ENCODE measurements at places on chromosomes 11 and 22.

DNA sequence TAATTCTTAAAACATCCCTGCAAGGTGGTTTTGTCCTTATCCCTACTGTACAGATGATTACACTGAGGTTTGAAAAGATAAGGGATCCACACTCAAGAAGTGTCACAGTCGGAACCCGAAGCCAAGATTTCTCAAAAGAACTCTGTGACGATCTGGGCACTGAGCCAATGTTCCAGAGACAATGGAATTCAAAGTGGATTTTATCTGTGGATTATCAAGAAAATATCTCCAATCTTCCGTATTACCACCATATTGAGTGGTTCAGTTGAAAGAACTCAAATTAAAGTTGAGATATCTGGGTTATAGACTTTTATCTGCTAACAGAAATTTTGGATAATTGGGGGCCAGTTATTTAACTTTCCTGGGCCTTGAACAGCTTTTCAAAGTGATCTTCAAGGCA is 100.0 kb upstream of the GRAMD1B start:
- no peak for DNase-seq

DNA sequence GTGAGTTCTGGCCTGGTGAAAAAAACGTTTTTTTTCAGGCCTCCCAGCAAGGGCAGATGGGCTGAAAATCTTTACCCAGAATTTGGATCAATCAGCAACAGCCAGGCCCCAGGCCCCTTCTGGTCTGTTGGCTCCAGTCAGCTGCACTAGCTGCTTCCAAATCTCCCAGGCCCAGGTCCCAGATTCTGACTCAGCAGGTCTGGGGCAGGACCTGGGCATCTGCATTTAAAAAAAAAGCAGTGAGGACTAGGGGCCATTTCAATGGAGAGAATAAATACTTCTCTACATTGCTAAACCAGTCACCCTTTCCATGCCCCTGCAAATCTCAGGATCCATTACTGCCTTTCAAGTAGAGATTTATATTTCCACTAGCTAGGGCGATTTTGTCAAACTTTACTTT is 4.3 kb downstream of the SLC15A3 start:
- DNase-seq: no peak

- DNase-seq: no peak
Measured at GRCh38 chr11:72309641-72310040, 65.7 kb upstream of the PHOX2A start.

GRCh38 chr11:121800731-121801393 is 315.2 kb downstream of the BLID start:
- DNase-seq: peak; percentile 63

GRCh38 chr11:94762208-94762607 is 5.9 kb upstream of the AMOTL1 start:
- DNase-seq: no peak

GRCh38 chr11:95330302-95330701 is 99.3 kb upstream of the SESN3 start:
- DNase-seq: no peak

GRCh38 chr22:33209930-33210784 is 152.0 kb upstream of the SYN3 start:
- no peak for DNase-seq

DNA sequence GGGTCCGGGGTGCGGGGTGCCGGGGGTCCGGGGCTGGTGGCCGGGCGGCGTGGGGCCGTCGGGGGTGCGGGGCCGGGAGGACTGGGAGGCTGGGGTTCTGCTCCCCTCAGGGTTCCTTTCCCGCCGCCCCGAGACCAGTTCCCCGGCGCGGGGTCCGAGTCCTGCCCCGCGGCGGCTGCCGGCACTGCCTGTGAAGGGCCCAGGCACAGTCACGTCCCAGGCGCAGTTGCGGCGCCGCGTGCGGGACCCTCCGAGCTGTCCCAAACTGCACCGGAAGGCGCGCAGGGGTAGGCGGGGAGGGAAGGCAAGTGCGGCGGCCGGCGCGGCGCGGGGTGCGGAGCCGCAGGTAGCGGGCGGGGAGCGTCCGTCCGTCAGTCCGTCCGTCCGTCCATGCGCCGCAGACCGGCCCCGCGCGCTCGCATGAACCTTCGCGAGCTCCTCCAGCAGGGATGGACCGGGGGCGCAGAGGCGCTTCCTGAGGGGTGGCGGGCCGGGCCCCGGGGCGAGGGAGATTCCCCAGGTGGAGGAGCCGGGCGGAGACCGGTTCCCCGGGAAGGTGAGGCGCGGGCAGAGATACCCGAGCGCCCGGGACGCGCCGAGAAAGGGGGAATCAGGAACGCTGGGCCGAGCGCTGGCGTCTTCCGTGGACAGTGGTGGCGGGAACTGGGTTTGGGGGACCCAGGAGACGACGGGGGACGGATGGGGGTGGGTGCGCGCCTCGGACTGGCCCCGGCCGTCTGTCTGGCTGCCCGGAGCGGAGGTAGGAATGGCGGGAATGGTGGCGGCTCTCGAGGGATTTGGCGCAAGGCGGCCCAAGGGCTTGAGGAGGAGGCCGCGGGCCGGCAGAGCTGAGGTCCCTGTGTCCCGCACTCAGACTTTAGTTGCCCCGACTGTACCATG is 3.1 kb upstream of the ADORA2A start:
- no peak for DNase-seq

DNA sequence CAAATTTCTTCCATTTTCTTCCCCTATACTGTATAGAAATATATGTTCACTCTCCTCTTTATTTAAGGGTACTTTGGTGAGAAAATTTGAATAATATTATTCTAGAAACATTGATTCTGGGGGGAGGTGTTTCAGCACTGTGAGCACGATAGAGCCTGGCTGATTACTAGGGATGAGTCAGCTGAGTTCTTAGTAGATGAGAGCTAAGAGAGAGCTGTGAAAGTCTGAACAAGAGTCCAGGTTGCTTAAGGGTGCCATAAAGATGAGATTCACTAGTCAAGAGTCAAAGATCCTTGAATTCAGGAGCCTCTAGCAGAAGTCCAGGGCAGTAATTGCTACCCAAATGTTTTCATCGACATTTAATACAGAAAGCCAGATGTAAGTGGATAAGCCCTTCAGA is 756.6 kb upstream of the API5 start:
- no peak for DNase-seq

DNA sequence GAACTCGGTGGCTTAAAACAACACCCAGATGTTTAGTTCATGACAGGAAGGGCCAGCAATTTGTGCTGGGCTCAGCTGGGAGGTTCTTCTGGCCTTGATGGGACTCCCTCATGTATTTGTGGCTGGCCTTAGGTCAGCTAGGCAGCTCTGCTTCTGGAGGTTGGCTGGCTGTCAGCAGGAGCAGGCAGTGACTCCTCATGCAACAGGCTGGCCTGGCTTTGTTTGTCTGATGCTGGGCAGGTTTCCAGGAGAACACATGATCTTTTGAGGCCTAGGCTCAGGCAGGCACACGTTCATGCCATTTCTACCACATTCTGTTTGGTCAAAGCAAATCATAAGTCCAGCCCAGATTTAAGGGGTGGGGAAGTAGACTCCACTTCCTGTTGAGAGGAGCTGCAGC is 571.2 kb downstream of the TBC1D22A start:
- no peak for DNase-seq

GRCh38 chr11:100294748-100295147 is 392.3 kb upstream of the ARHGAP42 start:
- DNase-seq: no peak

- DNase-seq: no peak
Measured at GRCh38 chr11:76974179-76974891, 59.9 kb upstream of the B3GNT6 start.

- peak; percentile 88 for DNase-seq
Measured at GRCh38 chr11:119709638-119710346, 19.2 kb downstream of the NECTIN1 start.

DNA sequence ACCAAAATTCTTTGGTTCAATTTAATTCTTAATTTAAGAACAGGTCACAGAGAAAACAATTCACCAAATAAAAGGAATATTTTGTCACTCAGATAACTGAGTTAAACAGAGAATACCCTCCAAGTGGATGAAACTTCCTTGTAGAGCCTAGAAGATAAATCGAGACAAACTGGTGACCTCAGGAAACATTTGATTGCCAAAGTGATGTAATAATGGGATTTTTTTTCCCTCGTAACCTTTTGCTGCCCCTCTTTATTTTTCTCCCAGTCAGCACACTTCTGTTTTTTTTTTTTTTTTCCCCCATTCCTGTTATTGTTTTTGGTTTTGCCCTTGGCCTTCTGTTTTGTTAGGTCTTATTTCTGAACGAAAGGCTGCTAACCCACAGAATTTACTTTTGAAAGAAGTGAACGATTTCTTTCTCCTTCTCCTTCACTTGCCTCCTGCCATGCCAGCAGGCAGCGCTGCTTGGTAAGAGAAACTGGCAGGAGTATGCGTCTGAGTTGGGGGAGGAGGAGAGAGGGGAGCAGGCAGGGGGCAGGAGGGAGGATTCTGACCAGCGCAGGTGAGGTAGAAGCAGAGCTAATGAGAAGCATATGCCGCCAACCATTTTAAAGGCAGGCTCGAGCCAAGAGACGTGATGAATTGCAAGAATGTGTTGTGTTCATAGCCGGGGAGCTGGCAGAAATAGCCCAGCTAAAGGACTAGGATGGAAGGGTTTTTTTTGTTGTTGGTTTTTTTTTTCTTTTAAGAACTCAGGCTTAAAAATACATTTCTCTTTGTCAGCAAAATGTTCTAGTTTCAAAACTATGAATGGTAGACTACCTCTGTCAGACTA is 121.9 kb upstream of the MTMR2 start:
- no peak for DNase-seq

GRCh38 chr11:61682093-61682732 is 2.0 kb downstream of the DAGLA start:
- DNase-seq: no peak

GRCh38 chr22:34102633-34103032 is 182.4 kb upstream of the LARGE1 start:
- peak; percentile 23 for DNase-seq

DNA sequence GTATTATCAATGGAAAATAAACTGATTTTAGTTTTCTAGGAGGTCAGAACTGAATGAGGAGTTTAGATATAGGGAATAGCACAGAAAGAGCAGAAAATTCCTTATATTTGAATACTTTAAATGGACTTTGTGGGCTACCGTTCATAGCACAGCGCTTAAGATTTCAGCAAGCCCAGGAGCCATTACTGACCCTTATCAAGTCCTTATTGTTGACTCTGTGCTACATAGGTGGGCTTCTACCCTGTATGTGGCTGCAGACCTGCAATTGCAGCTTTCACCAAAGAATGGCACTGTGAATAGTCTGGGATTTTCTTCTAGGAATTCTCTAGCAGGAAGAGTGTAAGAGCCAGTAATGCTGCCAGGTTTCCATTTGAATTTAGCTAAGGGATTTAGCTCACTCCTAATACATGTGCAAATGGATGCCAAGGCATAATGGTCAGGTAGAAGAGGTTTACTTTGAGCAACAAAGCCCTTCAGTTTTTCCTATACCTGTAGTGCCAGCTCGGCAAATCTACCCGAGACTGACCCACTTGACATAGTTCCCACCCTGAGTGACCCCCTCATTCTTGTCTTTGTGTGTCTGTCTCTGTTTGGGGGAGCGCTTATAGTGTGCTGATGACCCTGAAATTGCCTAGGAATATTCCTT is 42.5 kb upstream of the DLAT start:
- DNase-seq: no peak

DNA sequence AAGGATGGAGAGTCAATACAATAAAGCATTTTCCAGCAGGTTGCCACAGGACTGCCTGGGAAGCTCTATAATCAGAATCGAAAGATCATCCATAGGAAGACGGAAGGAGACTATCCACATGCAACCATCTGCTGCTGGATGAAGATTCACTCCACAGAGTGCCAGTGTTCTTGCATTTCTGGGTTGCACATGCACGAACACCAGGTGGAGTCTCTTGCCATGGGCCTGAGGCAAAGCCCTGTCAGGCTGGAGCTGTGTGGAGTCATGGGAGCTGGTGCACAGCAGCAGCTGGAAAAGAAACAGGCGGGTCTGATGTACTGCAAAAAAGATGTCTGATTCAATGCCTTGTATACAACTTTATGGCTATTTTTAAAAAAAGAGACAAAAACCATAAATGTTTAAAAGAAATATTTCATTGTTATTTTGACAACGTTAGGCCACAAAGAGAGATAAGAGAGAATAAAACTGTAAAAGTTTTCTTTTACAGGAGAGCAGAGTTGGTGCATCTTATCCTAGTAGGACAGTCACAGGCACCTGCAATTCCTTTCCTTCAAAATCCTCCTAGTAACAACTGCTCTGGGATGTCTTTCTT is 12.9 kb upstream of the FAT3 start:
- DNase-seq: no peak

DNA sequence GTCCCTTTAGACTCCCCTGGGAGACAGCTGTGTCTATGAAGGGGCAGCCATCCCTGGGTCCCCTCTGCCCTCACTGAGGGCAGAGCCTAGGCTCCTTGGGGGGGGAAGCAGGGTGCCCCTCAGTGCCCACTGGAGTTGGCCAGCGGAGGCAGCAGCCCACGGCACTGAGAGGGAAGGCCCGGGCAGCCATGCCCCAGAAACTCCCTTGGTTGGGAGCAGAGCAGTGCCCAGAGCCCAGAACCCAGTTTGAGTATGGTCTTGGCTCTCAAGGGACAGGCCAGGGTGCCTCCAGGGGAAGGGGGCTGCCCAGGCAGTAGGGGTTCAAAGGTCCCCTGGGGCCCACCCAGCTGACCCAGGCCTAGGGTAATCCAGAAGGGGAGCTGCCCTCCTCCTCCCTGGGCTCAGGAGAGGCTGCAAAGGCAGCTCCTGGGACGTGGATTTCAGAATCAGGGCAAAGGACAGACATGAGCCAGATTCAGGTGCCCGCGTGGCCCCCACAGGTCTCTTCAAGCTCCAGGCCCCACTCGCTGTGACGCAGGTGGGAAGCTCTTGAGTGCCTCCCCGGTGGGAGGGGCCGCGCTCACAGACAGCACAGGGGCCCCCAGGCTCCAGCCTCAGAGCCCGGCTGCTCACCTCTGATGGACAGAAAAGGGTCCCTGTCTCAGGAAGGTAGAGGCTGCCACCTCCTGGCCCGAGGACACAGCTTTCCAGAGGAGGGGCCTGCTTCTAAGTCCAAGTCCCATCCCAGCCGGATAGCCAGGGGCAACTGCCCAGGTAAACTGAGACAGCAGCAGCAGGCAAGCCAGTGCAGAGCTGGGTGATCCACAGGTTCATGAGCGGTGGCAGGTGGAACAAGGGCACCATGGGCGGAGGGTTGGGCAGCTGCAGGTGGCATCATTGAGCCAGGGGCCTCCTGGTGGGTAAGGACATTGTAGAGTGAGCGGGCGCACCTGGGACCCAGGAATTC is 2.6 kb downstream of the C11orf21 start:
- DNase-seq: no peak

GRCh38 chr11:64661146-64661545 is 61.9 kb downstream of the NRXN2 start:
- no peak for DNase-seq

- no peak for DNase-seq
Measured at GRCh38 chr22:27215871-27216270, 558.5 kb downstream of the MIAT start.

- DNase-seq: no peak
Measured at GRCh38 chr22:27540656-27541396, 260.7 kb downstream of the MN1 start.

DNA sequence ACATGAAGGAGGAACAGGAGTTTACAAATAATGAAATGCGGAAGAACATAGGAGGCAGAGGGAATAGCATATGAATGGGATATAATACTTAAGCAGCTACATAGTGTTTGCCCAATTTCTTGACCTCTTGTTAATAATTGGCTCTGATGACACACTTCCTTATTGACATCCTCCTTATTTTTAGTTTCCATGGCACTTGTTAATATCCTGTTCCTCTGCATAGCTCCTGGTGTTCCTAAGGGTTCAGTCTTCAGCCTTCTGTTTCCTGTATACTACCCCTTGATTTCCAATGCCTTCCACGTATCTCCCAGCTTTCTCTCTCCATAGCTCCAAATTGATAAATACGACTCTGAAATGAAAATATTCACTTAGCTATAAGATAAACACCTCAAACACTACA is 663.8 kb upstream of the API5 start:
- no peak for DNase-seq

All from right renal cortex interstitium (tissue), 3 donors.